ENCODE measurements at places on chromosomes 4 and X.
A peak's percentile ranks its signal among the peaks of the same experiment; 100 is the strongest.

DNA sequence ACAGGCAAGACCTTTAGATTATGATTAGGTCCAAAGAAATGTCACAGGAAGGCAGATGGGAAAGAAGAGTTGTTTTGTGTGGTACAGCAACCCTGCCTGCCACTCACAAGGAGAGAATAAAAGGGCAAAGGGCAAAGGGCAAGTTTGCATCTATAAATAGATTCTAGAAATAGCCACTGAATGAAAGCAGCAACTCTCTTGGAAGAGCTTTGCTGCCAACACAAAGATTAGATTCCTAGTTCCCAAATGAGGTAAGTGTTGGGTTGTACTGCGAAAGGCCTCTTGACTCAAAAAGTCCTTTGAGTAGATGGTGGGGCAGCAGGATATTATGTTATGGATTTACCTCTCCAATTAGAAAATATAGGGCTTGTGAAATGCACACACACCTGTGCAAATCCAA lies 61.2 kb downstream of the MOSPD2 start:
- no peak for DNase-seq

GRCh38 chr4:152304220-152304619 lies 231.7 kb downstream of the FBXW7 start:
- no peak for DNase-seq

GRCh38 chrX:10110984-10111363 lies 45.8 kb upstream of the CLCN4 start:
- peak; percentile 78 for DNase-seq

DNA sequence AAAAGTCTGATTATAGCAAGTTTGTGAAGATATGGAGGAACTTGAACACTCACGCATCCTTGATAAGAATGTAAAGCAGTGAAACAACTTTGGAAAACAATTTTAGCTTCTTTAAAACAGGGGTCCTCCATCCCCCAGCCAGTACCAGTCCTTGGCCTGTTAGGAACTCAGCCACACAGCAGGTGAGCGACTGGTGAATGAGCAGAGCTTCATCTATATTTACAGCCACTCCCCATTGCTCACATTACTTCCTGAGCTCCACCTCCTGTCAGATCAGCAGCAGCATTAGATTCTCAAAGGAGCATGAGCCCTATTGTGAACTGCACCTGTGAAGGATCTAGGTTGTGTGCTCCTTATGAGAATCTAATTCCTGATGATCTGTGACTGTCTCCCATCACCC lies 530.3 kb upstream of the PRKX start:
- no peak for DNase-seq

- DNase-seq, result no peak
Observed at GRCh38 chr4:95304898-95305297, 243.9 kb downstream of the UNC5C start.

DNA sequence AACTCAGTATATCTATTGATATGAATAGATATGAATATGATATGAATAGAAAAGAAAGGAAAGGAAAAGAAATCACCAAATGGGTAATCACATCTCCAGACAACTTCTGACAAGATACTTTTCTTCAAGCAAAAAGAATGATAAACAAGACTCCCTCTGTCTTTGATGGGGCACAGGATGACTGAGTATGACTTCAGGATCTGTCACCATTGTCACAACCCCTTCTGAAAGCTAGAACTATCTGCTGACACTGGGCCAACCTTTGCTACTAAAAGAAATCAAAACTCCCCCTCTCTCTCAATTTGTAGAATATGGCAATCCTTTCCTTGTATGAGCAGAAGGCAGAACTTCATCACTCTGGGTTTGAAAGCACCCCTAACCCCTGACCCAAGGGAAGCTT lies 267.2 kb upstream of the RASGEF1B start:
- no peak for DNase-seq

- no peak for DNase-seq
Observed at GRCh38 chr4:11149612-11150259, 279.0 kb downstream of the HS3ST1 start.

DNA sequence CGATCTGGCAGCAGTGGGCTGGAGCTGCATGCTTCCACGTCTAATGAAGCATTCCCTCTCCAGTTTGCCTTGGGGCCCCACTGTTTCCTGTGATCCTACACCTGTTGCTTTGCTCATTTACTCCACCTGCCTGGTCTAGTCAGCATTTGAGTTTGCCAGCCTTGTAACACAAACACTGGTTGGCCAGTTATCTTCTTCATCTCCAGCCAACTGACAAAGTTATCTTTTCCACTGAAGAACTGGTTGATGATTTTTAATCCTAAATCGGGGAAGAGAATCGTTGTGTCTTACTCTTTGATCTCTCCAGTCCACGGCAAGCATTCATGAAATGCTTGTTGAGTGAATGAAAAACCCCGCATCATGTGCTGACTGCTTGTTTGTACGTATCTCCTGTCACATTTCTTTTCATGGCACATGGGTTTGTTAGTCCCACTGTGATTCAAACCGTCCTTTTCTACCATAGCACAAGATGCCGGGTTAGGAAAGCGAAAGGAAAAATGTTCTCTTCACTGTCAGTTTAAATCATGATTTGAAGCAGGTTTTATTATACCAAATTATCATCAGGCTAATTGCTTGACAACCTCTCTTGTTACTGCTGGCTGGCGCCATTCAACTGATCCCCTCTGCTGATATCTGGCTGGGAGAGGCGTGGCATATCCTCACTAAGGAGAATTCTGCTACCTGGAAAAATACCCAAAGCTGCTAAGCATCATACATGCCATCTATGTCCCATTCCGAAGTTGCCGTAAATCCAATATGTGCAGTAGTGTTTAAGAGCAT lies 144.8 kb downstream of the SHROOM3 start:
- DNase-seq, result no peak

DNA sequence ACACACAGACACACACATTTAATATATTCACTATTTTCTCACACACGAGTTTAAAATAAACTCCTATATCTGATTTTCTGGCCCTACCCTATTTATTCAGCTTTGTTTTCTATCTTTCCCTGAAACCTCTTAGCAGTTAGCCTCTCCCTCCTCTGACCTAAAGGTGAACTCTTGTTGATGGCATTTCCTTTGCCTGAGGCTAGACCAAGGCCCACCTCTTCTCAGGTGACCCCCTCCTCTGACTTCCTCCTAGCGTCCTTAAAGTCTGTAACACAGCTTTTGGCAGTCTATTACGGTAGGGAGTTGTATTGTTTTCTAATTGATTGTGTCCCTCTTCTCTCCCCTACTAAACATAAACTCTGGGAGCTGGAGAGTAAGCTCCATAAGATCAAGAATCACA lies 1.7 kb upstream of the SRPX2 start:
- no peak for DNase-seq

DNA sequence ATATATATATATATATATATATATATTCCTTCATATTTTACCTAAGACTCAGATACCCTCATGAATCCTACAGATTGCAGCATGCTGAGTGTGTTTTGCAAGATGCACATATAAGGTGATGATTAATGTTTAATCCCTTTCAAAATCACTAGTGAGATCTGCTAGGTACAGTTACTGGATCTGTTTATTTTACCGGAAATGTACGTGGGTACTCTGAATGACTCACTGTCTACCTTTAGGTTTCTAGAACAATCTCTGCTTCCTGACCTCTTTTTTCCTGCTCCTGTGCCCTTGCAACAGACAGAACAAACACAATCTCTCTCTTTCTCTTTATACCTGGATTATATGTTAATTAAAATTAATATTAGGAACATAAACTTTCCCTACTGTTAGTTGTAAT lies 379.6 kb downstream of the FAM133A start:
- no peak for DNase-seq

- no peak for DNase-seq
Observed at GRCh38 chr4:171007618-171008390, 805.4 kb upstream of the GALNTL6 start.

- no peak for DNase-seq
Observed at GRCh38 chr4:153759407-153760316, at the start of gene RNF175. Gene RNF175, minus strand, starts transcription at chr4:153760024. Its CDS starts 162 bp downstream, at chr4:153759862.

DNA sequence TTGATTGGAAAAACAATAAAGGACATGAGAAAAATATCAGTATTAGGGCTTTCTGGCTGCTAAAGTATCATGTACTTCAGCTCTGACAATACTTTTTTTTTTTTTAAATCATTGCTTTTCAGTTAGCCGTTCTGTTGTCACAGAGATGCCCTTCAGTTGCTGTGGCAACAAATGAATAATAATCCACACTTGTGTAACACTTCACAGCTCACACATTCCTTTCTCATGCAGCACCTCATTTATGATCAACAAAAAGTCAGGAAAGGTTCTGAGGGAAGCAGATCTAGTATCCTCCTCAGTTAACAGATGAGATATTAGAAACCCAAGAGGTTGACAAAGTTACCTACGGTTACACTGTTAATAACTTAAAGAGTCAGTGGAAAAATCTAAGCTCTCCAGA lies 444.2 kb upstream of the SLIT2 start:
- DNase-seq, result no peak

- peak; percentile 20 for DNase-seq
Observed at GRCh38 chrX:149829751-149830191, 48.0 kb downstream of the MAGEA9 start.

DNA sequence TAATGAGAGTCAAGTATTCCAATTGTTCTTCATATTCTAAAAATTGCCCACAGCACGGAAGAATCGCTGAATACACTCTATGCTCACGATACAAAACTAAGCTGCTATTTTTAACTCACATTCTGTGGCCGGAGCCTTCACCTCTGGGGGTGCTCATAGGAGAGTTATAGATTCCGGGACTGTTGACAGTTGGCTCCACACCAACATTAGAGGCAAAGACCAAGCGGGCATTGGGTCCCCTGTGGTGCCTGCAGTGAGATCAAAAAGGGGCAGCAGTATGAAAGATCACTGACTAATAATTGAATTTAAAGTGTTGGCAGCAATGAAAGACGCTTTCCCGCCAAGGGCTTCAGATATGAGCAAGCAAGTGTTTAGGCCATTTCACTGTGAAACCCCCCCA lies 146.0 kb downstream of the TMEM144 start:
- DNase-seq, result no peak

DNA sequence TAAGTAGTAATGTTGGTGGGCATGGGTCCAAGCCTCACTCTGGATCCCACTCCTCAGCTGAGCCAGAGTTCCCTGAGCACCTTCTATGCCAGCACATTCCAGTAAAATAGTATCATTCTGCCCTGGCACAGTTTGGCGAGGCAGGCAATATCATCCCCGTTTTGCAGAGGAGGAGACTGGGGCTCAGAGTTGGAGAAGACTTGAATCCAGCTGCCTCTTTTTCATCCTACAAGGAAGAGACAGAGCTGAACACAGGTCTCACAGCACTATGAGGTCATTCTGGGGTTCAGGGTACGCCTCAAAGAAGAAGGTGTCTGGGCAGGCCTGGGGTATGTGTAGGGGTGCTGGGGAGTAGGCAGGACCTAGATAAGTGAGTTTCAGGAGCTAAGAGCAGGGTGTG lies 103.9 kb upstream of the STX18 start:
- no peak for DNase-seq

DNA sequence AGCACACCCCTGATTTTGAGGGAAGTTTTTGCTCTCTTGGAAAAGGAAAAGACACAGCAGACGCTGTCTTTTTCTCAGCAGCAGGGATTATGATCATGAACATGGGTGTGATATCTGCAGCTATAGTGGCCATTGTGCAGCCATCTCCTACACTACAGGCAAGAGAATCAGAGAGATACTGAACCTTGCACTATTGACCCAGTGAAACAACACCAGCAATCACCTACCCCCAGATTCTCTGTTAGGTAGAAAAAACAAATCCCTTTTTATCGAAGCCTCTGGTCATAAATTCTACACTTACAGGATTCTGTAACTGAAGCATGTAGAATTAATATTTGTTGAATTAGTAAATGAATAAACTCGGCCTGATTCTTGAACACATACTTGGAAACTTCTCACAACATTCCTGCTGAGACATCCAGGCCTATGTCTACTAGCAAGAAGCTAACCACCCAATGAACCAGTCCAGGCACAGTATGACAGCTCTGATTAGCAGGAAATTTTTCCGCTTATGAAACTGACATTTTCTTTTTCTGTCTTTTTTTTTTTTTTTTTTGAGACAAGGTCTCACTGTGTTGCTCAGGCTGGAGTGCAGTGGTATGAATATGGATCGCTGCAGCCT lies 5.0 kb upstream of the AFAP1 start:
- no peak for DNase-seq

DNA sequence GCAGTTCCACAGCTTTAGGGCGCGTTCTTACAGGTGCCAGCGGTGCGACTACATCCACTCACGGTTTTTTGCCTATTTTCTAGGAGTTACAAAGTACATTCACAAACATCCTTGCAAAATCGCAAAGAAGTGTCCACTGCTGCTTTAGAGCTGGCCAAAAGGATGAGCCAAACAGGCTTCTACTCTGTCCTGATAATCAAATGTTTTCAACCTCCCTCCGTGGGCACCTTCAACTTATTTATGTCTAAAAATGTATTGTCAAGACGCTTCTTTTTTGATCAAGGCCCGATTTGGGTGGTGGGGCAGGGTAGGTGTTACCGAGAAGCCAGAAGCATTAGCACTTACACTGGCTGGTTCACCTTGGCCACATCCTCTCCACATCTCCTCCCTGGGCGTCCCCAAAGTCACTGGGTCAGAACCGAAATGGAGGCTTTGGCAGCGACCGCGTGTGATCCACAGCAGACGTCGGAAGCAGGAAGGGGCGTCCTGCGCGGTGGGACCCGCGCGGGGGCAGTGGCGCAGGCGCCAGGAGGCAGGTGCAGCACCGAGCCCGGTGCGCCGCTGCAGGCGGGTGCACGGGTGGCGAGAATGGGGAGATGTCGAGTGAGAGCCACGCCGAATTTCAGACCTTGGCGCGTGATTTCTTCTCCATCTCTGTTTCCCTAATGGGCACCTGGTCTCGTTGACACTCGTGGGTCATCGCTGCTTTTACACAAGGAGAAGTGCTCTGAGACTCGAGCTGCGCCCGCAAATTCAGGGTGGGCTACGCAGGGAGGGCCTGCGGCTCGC lies 16.9 kb downstream of the NKX3-2 start:
- DNase-seq, result no peak

GRCh38 chr4:80614319-80614718 lies 278.8 kb downstream of the CFAP299 start:
- no peak for DNase-seq

DNA sequence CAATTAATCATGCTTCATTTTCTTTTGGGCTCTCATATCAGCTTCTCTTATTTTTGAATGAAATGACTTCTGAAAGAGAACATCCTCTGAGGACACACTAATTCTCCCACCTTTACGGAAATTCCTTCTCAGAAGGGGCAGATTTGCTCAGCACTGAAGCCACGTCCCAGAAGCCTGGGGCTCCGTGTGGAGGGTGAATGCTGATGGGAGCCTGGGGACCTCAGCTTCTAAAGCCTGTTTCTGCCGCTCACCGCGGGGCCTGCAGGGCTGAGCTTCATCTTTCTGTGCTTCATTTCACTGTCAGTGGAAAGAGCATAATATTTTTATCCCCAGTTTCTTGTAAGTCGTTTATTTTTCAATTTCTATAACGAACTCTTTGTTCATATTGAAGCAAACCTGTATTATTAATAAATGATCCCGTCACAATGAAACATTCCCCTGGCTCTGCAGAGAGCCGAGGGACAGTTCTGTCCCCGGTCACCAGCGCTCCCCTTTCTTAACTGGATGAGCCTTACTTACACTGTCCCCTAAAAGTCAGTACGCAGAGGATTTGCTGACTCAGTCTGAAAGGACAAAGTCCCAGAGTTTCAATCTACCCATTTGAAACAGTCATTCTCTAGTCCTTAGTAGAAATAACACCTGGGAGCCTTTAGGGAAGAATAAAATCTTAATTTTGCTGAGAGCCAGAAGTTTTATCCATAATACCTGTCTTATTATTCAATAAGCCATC lies 364.6 kb upstream of the FAT1 start:
- no peak for DNase-seq

GRCh38 chr4:70901607-70901983 lies 574 bp upstream of the MOB1B start:
- DNase-seq, result no peak

Measured in stimulated activated CD4-positive, alpha-beta T cell treated with anti-CD3 and anti-CD28 coated beads, Interleukin-4, amount 100 ng/mL, for 24 hours (primary cell).